ENCODE measurements at places on chromosomes 12 and 14.

GRCh38 chr12:113077859-113078255 is 21.3 kb downstream of the DTX1 start:
- DNase-seq, result no peak

GRCh38 chr12:124779161-124780141 is 84.2 kb downstream of the SCARB1 start:
- peak; percentile 12 for DNase-seq

- DNase-seq, result no peak
Observed at GRCh38 chr12:99910342-99910741, 74.4 kb downstream of the ANKS1B start.

- no peak for DNase-seq
Observed at GRCh38 chr12:96471368-96472050, 17.9 kb upstream of the CFAP54 start.

DNA sequence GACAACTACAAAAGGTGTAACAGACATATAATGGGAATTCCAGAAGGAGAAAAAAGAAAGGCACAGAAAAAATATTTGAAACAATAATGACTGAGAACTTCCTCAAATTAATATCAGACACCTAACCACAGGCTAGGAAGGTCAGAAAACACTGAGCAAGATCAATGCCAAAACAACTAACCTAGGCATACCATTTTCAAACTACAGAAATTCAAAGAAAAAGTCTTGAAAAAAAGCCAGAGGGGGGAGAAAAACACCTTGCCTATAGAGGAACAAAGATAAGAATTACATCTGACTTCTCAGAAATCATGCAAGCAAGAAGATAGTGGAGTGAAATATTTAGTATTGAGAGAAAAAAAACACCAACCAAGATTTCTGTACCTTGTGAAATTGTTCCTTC is 77.8 kb downstream of the RIN3 start:
- DNase-seq, result no peak

GRCh38 chr12:110289044-110289710 is 8.1 kb downstream of the ATP2A2 start:
- no peak for DNase-seq

DNA sequence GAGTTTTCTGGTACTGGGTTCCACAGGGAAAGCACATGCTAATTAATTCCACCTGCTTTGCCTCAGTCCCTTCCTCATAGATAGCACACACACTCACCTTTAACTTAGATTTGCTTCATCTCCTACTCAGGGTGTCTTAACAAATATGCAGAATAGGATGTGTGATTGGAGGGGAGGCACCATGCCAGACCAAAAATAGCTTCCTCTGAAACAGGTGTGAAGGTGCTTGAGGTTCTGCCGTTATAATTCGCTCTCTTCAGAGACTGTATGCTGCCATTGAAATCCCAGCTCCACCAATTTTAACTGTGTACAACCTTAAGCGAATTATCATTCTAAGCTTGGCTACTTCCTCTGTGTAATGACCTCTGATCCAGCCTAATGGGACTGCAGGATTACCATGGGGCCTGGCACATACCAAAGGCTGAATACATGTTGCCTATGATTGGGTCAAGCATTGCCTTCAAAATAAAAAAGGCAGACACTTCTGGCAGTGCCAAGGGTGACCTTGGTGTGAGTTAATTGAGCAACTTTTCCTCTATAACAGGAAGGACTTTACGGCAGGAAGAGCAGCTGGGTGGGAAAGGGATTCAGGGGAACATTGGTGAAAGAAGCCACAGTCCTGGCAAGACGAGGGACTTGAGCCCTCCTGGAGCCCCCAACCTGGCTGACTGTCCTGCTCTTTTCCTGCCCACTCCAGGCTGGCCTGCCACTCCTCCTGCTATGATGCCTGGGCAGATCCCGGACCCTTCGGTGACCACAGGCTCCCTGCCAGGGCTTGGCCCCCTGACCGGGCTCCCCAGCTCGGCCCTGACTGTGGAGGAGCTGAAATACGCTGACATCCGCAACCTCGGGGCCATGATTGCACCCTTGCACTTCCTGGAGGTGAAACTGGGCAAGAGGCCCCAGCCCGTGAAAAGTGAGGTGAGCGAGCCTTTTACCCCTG is 9.7 kb downstream of the JDP2 start:
- DNase-seq, result peak; percentile 12

DNA sequence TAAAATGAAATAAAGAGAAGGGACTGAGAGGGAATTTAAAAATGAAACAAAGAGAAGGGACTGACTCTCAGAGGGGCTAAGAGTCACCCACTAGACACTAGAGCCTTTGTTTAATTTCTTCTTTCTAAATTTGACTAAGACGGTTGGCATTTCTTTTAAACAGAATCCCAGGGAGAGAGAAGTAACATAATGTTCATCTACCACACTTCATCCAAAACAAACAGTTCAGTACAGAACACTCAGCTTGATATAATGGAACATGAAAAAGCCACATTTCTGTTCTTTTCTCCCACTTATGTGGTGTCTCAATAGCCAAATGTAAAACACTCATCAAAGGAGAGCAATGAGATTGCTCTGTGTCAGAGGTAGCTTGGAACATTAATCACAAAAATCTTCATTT is 10.1 kb upstream of the NT5DC3 start:
- no peak for DNase-seq

DNA sequence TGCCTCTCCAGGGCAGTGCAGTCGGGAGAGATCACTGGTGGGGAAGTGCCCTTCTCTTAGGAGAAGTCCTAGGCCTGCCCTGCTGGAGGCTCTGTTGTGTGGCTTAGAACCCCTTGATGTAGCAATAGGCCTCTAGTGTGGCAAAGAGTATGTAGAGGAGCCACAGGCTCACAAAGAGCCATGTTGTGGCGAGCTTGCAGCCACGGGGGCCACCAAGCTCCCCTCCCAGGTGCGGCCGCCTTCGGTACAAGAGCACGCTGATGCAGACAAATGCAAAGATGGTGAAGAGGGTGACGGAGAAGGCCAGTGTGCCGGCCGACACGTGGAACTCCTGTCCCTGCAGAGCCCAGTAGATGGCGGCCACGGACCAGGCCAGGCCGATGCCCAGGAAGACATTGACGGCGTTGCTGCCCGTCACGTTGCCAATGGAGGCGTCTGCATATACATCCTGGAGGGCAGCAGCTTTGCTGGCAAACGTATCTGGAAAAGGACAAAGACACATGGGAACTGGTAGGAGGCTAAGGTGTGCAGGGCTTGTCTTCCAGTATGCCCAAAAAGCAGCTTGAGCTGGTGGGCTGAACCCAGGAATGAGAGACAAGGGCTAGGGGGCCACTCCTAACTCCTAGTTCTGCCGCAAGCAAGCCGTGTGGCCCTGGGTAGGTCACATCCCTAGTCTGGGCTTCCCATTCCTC is 142.8 kb downstream of the SLC8A3 start:
- DNase-seq, result peak; percentile 85

DNA sequence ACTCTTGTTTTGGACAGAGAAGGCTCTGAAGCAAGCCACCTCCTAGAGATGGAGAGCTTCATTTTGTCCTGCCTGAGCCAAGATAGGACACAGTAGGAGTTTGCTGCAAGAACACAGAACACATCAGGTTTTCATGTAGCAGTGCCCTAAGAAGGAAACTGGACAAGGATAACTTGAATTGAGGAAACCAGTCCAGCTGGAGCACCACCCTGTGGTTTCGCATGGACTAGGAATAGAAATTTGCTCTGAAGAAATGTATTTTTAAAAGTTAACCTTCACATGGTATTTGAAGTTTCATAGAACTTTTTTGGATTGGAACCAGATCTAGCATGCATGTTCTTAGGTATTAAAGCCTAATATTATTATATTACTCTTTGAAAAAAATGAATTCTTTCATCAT is 68.8 kb downstream of the RERG start:
- peak; percentile 12 for DNase-seq

DNA sequence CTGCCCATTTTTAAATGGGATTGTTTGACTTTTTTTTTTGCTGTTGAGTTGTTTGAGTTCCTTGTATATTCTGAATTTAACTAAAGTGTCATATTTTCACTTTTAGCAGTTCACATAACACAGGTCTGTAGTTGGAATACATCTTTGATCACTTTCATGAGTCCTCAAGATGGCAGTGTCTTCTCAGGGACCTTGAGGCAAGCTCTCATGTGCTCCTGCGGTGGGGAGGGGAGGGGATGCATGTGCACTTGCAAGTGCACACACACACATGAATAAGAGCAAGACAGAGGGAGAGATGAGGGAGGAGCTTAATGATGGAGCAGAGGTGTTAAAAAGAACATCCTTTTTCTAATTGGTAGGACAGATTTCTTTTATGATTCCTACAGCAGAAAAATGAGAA is 291.4 kb upstream of the OR4E1 start:
- DNase-seq, result no peak

- no peak for DNase-seq
Observed at GRCh38 chr14:80264702-80265101, 53.4 kb upstream of the DIO2 start.

- DNase-seq, result no peak
Observed at GRCh38 chr12:104863296-104863948, 94.7 kb downstream of the SLC41A2 start.

GRCh38 chr12:130615861-130616345 is 100.2 kb downstream of the RIMBP2 start:
- DNase-seq, result no peak

GRCh38 chr14:88002421-88003075 is 2.4 kb upstream of the GPR65 start:
- no peak for DNase-seq

- no peak for DNase-seq
Observed at GRCh38 chr14:22896760-22897159, 13.7 kb downstream of the REM2 start.

GRCh38 chr14:67837011-67837624 is 17.5 kb downstream of the RAD51B start:
- DNase-seq, result peak; percentile 90

DNA sequence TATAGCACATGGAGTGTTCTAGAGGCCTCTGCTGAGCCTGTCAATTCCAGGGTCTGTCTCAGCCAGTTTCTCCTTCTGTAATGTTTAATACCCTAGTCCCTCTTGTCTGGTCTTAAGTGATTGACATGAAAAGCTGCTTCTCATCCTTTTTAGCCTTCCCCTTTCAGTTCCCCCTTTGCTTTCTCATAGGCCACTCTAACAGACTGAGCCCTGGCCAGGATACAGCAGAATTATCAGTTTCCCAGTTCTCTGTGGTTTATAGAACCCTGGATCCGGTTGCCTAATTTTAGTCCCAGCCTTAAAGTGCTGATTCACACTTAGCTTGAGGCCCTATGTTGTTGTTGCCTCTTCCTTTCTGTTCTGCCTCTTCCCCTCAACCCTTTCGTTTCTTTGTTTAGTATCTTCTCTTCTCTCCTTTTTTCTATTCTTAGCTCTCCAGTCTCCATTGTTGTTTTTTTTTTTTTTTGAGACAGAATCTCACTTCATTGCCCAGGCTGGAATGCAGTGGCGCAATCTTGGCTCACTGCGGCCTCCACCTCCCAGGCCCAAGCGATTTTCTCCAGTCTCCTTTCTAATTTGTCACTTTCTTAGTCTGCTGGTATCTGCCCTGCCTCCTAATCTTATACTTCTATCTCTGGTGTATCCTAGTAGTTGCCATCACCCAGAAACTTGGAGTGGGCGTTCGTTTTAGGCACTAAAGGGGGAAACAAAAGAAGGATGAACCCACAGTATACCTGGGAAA is 2.9 kb upstream of the BIN2 start:
- DNase-seq, result no peak

- DNase-seq, result no peak
Observed at GRCh38 chr12:132074216-132074615, 69.9 kb downstream of the DDX51 start.

- DNase-seq, result peak; percentile 40
Observed at GRCh38 chr12:118034429-118035189, 18.1 kb downstream of the RFC5 start.

GRCh38 chr12:98751580-98752115 is 106.6 kb downstream of the APAF1 start:
- DNase-seq, result no peak

DNA sequence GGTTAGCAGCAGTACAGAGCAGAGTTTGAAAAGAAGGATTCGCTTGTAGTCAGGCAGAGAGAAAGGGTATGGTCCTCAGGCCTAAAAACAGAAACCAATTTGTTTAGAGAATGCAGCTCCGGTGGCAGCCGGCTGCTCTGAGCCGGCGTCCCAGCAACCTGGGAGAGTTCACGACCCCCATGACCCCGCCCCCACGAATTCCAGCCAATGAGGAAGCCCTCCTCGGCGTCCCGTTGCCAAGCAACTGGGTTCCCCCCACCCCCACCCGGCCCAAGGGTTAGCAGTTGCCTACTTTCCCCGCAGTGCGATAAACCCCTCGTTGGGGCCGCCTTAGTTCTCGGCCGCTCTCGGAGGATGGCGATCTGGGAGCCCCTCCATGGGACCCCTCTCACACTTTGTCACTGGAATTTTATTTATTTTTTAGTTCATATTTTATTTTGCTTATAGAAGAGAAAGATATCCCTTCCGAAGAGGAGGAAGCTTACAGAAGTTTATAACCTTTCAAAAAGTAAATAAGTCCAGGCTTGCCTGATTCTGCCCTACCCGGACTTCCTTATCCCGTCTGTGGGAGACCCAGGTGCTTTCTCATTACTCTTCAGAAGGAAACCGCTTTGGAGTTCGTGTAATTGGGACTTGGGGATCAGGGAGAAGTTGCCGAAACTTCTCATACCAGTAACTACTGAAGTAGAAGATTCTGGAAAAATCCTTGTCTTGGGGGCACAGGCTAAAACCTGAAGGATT is at the start of gene CCDC60:
Gene CCDC60 (plus strand): TSS at position 300 of the 741 bp plus-strand sequence. CDS start 448 bp downstream, outside the sequence.
- DNase-seq, result no peak

DNA sequence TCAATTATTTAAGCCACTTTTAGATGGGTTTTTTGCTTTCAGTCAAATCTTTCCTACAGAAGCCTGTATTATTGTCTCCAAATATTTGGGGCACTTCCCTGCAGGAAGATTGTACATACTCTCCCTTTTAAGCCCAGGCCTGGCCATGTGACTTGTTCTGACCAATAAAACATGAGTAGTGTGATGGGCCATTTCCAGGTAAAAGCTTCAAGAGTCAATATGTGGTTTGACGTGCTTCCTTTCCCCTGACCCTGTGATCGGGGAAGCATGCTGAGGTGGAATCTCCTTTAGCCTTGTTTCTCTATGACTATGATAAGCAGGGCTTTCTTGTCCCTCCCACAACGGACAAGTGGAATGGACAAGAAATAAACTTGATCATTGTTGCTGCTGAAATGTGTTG is 14.2 kb upstream of the NIN start:
- DNase-seq, result no peak

GRCh38 chr12:52358575-52359350 is 8.5 kb downstream of the KRT85 start:
- DNase-seq, result no peak

DNA sequence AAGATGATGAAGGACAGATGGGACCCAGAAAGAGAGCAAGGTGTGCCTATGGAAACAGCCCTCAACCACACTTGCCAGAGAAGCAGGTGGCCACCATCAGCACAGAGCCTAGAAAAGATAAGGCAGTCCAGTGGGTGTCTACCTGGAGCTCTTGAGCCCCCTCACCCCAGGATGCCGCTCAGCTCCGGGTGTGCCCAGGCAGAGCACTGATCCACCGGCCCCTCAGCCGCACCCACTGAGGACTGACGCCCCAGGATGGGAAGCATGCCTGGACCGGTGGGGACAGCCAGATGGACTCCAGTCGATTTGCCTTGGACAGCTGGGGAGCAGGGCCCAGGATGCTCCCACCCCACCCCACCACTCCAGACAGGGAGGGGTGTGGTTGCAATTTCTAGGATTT is 15.1 kb upstream of the ZFP36L1 start:
- DNase-seq, result no peak

DNA sequence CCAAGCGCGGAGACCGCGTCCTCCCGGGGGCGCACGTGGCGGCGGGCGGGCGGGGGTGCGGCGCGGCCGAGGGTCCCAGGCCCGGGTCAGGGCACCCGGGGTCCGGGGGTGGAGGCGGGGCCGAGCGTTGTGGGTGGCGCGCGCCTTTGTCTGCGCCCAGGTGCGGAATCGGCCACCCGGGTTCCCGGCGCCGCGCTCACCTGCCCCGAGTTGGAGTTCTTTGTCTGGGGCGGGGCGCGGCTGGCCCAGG is 50.1 kb downstream of the LRCOL1 start:
- no peak for DNase-seq
